ENCODE measurements at places on chromosomes 5 and 9. TPM values are rescaled to one million over a fixed set of nuclear protein-coding genes. Genes with fewer than 3 reads are reported as not detected.
A peak's percentile ranks its signal among the peaks of the same experiment; 100 is the strongest.

Gene RPL37
- 170 TPM for total RNA-seq

Gene CYSRT1
- total RNA-seq: 12.7 TPM

Gene PFN3
- total RNA-seq: not detected

Gene HMGCR
- total RNA-seq: 65.1 TPM

Gene NEUROG1
- total RNA-seq: not detected

Gene ANKRD31
- 0.07 TPM for total RNA-seq

DNA sequence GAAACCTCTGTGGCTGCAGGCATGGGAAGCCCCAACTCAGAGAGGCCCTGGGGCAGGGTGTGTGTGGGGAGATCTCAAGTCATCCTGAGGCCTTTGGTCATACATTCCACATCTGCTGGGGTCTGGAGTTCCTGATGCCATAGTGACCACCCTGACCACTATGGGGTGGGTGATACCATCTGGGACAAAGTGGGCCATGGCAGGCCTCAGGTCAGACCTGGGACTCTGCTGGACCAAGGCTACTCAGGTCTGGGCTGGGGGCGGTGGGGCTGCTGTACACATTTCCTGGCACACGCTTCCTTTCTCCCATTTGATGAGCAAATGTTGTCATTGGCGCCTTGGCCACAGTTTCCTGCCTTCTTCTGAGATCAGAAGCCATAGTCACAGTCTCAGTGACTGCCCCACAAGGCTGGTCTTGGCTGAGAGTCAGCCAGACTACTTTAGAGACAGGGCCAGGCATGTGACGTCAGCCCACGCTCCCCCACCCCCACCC, 15.1 kb upstream of the ACSL6 start:
- DNase-seq: no peak

- no peak for DNase-seq
Measured at GRCh38 chr9:69155341-69156030, 18.6 kb upstream of the TJP2 start.

DNA sequence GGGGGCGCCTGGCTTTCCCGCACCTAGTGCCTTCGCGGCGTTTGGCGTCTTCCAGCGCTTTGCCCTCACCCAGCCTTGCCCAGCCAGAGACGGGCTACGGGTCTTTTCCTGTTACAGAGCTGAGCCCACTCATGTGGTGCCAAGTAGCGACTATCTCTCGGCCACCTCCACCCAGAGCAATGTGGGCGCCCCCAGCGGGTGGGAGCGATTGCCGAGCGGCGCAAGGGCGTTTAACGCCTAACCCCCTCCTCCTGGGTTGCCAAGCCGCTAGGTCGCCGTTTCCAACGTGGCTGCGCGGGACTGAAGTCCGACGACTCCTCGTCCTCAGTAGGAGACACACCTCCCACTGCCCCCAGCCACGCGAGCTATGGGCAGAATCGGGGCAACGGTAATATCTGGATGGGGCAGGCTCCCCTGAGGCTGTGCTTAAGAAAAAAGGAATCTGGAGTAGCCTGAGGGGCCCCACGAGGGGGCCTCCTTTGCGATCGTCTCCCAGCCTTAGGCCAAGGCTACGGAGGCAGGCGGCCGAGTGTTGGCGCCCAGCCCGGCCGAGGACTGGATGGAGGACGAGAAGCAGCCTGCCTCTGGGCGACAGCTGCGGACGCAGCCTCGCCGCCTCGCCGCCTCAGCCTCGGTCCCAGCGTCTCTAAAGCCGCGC, 5.8 kb downstream of the TLX3 start:
- no peak for DNase-seq

DNA sequence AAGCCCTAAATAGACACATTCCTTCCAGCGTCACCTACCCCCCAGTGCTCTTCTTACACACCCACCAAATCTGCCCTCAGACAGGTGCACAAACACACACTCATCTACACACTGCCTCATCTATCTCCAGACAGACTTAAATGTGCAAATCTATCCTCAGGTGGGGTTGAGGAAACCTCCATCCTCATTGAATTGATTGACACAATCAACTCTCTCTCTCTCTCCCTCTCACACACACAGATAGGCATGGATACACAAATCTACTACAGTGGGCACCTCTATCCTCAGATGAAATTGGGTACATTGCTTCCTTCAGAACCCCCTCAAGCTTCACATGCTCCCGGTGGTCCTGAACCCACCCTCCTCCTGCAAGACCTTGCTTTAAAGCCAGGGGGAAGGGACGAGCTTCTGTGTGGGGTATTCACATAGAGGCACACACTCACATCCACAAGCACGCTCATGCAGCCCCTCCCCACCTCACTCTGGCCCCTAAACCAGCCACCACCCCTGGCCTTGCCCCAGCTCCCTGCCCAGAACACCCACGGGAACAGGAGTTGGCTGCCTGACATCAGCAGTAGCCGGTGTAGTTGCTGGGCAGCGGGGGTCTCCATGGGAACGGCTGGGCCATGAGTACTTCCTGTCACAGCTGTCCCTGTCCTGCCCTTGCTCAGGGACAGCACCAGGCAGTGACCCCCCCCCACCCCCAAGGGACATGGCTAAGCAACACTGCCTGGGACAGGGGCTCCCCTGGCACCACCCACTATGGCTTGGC, 22.8 kb downstream of the PCDH1 start:
- no peak for DNase-seq

DNA sequence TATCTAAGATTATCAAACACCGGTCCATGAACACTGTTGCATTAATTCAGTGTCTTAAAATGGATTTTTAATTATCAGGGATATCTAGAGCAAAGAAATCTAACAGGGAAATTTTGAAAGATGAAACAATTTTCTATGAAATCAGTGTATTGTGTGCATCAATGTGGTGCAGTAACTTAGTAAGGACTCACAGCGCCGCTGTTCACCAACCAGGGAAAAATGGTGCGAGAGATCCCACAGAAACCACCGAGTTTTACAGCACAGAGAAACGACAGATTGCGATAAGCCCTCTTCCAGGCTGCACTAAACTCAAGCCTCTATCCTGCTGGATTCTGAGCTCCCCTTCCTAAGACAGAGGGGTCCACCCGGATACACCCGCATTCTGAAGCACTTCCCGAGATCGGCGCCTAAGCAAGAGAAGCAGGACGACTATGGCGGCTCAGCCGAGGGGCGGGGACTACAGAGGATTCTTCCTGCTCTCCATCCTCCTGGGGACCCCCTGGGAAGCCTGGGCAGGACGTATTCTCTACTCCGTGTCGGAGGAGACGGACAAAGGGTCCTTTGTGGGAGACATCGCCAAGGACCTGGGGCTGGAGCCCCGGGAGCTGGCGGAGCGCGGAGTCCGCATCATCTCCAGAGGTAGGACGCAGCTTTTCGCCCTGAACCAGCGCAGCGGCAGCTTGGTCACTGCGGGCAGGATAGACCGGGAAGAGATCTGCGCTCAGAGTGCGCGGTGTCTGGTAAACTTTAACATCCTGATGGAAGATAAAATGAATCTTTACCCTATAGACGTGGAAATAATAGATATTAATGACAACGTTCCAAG, at the start of gene PCDHGA7:
PCDHGA7 (plus strand) TSS at position 274 of the 826 bp plus-strand sequence; CDS start at position 432, 158 bp downstream.
- DNase-seq: no peak

DNA sequence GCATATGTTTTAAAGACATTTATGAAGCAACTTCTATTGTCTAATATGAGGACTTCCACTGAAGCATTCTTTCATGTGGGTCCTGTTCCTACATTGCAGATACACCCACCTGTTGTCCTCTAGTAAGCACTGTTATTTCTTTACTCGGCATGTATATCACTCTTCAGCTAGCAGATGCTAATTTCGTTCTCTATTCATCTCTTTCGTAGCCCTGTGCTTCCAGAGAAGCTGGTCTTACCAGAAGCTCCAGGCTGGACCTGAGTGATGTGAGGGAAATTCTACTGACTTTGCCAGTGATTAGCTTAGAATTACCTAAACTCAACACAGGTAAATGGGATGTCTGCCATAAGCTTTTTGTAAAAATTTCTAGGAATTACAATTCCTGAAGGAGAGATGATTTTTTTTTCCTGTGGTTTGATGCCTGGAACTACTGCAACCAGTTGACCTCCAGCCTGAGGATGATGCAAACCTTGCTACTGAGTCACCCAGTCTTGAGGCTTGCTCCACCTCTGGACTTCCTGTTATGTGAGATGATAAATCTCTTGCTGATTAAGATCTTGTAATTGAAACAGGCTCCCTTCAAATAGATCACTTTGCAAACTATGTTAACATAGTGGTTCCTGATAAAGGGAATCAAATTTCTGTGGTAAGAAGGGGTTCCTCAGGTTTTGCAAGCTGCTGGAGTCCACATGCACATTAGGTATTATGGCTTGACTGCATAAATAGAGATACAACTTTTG, 52.2 kb upstream of the SPINK5 start:
- DNase-seq: peak; percentile 43

GRCh38 chr9:14301006-14301405, 12.9 kb downstream of the NFIB start:
- no peak for DNase-seq

DNA sequence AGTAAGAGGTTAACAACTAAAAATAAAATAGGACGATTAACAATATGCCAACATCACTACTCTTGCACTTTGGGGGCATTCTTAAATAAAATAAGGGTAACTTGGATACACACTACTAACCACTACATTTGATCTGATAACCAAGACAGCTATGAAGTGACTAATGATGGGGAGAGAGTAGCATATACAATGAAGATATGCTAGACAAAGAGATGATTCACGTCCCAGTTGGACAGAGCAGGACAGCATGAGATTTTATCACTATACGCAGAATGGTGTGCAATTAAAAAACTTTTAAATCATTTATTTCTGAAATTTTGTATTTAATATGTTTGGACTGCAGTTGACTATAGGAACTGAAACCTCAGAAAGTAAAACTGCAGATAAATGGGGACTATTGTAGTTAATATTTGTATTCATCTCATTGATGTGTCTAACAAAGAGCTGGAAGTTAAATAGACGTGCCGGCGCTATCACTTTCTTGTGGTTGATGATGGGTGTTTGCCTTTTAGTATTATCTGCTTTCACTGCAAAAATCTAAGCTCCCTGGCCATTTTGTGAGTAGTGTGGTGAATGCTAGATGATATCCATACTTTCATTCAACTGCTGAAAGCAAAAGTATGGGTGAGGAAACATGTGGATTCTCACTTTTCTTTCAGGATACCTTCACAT, 18.7 kb downstream of the GIN1 start:
- DNase-seq: no peak

DNA sequence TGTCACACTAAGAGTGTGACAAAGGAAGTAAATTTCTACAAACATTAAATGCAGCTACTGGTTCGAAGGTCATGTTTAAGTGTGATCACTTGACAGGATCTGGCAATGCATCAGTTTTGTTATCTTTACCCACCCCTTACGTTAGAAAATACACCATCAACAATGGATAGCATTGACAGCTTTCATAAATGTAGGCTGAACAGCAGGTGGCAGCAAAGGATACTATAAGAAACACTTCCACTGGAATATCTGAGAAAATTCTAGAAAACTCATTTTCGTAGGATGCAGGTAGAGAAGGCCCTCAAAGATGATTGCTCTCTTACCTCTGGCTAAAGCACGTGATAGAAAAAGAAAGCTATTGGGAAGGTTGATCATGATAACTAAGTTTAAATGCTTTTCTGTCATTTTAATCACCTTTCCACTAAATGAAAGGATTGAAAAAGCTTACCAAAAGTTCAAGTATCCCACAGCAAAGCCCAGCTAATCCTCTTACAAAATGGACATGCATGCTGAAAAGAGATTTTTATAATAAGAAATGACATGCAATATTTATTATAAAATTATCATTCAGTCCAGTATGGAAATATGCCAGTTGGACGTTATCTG, 292.5 kb downstream of the PARP8 start:
- DNase-seq: peak; percentile 25

GRCh38 chr5:6746244-6746643, 33.0 kb downstream of the TENT4A start:
- DNase-seq: no peak

DNA sequence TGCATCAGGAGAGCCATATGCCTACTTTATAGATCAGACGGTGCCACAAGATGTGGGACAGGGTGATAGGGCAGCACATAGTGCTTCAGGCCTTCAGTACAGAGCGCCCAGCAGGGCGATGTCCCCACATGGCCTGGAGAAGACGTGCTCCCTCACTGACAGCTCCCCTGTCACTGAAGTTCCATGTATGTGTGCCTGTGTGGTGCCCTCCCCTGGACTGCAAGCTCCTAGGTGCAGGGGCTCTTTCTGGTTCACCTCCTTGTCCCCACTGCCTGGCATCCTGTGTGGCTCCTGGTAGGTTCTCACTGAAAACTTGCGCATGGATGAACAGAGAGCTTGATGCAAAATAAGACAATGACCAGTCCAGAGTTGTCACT, 233.1 kb downstream of the GADD45G start:
- DNase-seq: no peak

DNA sequence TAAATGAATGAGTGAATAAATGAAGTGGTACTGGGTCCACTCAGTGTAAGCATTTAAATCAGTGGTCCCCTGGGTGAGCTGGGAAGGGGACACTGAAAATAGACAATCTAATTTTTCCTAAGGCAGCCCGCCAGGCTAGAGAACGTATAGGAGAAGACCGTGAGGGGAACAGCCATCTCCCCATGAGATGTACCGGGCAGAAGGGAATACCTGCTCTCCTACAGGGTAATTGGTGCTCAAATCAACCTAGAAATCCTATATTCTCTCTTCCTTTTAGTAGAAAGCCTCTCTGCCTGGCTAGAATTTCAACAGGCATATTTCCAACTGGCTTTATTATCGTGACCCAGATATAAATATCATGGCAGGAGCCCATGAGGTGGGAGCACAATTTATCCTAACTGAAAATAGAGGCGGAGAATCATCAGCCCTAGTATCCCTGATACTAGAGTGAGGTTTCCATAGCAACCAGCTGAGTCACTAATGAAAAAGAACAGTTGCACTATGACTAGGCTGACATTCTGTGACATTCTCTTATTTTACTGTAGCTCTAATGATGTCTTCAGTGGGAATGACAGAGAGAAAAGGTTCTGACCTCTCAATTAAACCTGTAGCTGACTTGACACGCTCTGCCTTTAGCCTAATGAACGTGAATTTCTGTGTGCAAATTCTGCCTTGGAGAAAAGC, 96.5 kb upstream of the CAST start:
- DNase-seq: peak; percentile 59

DNA sequence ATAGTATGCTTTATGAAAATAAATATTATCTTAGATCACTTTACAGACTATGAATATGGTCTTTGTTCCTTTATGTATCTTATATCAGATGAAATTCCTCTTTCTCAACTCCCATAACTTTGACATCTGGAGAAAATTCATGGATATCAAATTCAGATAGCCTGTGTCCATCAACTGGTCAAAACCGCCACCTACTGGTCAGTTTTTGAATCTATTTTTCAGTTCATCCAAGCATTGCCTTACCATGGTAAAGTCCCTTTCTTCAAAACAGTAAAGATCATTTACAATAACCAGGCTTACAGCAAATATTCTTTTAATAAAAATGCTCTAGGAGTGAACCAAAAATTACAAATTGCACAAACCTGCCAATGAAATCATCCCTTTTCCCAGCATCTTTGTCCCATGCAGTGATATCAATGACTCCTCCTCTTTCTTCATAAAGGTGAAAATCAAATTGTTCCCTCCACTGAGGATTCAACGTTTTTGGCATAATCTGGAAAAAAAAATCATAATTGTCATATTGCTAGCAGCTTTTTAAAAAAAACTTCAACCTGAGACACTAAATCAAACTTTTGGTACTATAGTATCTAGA, 290.5 kb downstream of the SLF1 start:
- DNase-seq: no peak
